ENCODE measurements at places on chromosomes 16 and 17. TPM values are rescaled to one million over a fixed set of nuclear protein-coding genes. Genes with fewer than 3 reads are reported as not detected.

OR1A1 gene
- not detected for total RNA-seq

TMC5 gene
- not detected for total RNA-seq

PLCG2 gene
- total RNA-seq = 0.64 TPM

- DNase-seq = no peak
Measured at GRCh38 chr17:48255759-48256158, 148.2 kb downstream of the SNX11 start.

DNA sequence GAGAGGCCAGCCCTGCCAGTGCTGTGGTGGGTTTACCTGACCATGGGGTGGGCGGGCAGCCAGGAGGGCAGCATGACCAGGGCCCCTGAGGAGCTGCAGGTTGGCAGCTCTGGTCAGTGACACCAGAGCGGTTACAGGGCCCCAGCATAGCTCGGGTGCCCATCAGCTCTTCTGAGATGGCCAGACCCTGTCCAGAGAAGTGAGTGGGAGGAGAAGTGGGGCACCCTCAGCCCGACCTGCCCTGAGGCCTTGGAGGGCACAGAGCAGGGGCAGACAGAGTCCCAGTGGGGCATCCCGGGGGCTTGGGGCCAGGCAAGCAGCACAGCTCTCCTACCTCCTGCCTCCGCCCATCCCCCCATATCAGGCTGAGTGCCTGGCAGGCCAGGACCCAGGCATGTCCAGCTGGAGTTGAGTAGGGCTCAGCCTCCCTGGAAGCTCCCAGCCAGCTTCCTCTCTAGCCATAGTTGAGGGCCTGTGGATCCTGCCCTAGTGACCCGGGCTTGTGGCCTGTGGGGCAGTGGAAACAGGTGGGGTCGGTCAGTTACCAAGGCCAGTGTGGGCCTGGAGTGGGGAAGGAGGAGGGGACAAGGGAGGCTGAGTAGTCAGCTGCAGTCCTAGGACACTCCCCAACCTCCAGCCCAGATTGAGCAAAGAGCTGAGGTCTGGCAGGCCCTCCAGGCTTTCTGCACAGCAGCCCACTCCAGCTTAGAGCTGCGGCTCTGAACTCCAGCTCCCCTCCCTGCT, 83.5 kb downstream of the AMFR start:
- DNase-seq = no peak

- no peak for DNase-seq
Measured at GRCh38 chr17:61385577-61386236, 13.9 kb upstream of the TBX2 start.

TBC1D26 gene
- total RNA-seq = not detected

DNA sequence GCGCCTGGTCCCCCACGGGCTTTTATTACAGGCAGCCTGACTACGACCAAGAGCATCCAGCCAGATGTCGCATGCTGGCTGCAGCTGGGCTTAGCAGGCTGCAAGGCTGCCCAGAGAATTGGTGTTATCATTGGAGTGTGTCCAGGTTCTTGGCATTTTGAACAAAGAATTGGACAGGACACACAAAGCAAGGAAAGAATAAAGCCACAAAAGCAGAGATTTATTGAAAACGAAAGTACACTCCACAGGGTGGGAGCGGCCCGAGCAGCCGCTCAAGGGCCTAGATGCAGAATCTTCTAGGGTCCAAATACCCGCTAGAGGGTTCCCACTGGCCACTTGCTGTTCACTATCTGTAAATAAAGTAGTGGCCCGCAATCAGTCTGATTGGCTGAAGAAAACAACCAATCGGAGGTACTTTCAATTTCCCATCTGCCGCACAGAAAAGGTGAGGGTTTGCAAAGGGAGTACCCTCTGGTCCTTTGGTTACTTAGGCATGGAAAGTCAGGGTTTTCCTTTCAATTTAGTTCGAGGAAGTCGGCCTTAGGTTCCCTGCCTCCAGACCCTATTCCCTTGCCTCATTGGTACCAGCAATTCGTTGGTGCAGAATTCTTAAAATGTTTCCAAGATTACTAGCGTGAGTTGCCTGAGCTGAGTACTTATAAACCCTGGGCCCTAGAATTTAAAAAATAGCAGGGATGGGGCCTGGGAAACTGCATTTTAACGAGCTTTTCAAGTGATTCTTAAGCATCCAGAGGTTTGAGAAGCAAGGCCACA, 38.5 kb upstream of the CNEP1R1 start:
- no peak for DNase-seq

DNA sequence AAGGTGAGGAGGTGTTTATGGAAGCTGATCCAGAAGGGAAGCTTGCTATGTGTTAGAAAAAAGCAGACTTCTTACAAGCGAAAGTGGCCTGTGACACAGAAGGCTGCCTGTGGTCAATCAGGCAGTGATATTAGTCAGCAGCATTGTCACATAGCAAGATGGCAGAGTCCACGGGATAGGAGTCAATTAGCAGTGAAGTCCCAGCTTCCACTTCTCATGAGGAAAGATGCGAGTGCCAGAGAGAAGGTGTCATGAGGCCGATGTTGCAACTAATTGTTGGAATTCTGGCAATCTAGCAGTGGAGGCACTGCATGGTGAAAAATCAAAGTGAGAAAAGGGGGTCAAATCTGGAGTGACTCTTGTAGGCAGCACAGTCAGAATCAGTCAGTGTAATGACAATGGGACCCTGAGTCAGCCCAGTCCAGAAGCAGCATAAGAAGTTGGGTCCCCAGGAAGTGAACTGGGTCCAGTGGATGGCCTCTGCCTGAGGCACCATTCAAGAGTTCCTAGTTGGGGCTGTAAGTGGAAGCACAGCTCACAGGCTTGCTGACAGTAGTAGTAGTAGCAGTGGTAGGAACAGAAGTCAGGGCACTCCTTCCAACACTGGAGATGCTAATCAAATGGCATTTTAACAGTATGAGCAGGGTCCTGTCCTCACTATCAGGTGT, 85.1 kb downstream of the TNFRSF13B start:
- no peak for DNase-seq

TMEM238L gene
- not detected for total RNA-seq

DNA sequence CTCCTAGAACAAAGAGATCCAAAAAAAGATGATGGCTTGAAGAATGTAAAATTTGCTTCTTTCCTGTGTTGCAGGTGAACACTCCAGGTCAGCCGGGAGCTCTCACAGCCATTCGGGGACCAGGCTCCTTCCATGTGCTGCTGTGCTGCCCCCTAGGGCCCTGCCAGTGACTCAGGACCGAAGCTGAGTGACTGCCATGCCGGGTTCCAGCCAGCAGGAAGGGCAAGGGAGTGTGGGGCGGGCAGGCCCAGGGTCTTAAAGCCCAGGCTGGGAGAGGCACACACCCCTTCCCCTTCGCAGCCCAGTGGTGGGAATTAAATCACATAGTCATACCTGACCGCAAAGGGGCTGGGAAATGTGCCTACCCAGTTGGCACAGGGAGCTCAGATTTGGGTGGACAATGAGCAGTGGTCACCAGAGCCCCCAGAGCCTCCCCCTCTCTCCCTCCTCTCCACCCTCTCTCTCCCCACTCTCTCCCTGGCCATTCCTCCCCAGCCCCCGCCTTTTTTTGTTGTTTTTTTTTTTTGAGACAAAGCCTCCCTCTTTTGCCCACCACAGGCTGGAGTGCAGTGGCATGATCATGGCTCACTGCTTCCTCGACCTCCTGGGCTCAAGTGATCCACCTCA, 11.5 kb downstream of the EPOP start:
- DNase-seq = peak; percentile 39

DNA sequence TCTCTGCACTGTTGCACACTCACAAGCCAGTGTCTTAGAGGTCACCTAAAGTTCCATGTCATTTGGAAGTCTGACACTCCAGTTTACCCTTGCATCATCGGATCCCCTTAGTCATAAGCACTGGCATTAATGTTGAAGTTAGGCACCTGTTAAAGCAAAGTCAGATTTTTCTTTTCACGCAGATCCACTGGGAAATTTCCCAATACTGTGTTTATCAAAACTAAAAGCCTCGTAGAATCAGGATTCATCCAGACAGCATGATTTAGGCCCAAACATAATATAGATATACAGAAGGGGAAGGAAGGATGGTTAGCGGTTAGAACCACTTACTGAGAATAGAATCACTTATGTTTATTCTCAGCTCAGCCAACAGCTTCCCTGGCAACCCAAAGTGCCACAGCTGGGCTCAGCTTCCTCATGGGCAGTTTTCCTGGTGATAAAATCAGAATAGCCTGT, 30.1 kb upstream of the HAPSTR1 start:
- DNase-seq = peak; percentile 93

PLXDC1 gene
- total RNA-seq = 0.43 TPM

KRTAP4-1 gene
- total RNA-seq = not detected

DNA sequence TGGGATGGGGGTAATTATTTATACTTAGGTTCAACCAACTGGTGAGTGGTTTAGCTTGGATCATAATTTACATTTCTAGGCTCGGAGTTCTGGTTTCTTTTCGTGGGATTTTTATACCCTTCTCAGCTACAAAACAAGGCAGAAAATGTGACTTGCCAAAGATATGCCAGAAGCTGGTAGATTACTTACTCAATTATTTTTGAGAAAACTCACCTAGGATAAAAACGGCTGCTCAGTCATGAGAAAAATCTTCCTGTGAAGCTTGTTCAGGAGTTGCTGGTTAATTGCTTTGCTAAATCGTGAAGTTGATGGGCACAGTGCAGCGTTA, 1.1 kb downstream of the NDEL1 start:
- DNase-seq = peak; percentile 42

- no peak for DNase-seq
Measured at GRCh38 chr16:62240722-62241121, 204.5 kb upstream of the CDH8 start.

ABCC12 gene
- total RNA-seq = not detected

GRCh38 chr16:31157136-31157535, 7.3 kb upstream of the PRSS36 start:
- DNase-seq = no peak

DNA sequence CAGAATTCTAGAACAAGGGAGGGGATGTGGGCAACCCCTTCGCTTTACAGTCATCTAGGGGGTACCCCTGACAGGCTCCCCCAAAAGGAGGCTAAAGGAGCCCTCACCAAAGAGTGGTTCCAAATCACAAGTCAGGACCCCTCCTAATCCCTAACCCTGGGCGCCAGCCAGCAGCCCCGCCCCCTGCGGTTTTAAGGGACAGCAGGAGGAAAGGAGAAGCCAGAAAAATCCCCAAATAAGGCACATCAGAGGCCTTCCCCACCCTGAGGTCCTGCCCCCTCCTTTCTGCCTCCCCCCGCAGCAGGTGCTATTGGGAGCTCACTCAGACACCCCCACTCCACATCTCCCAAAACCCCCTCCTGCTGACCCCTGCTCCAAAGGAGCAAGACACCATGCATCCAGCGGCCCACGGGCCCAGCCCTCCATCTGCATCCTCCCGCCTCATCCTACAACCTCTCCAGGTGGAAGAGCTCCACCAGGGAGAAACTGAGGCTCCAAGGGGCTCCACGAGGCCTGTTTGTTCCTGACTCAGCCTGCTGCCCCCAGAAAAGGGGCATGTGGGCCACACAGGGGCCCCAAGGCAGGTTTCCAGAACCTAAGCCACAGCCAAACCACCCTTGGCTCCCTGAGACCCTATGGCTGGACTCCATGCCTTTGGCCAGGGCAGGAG, 93.5 kb downstream of the GOSR1 start:
- DNase-seq = no peak

DNA sequence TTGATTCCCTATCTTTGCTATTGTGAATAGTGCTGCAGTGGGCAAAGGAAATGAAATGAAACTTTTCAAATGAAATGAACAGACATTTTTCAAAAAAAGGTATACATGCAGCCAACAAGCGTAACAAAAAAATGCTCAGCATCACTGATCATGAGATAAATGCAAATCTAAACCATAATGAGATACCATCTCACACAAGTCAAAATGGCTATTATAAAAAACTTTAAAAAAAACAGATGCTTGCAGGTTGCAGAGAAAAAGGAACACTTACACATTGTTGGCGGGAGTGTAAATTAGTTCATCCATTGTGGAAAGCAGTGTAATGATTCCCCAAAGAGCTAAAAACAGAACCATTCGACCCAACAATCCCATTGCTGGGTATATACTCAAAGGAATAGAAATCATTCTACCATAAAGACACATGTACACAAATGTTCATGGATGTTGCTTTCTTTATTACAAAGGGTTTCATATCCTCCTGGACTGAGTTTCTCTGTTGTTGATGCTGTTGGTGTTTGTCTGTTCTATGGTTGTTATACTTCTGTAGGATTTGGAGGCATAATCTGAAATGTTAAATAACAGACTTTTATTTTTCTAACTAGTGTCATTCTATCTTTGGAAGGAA, 99.3 kb upstream of the SOX9 start:
- DNase-seq = no peak

DNA sequence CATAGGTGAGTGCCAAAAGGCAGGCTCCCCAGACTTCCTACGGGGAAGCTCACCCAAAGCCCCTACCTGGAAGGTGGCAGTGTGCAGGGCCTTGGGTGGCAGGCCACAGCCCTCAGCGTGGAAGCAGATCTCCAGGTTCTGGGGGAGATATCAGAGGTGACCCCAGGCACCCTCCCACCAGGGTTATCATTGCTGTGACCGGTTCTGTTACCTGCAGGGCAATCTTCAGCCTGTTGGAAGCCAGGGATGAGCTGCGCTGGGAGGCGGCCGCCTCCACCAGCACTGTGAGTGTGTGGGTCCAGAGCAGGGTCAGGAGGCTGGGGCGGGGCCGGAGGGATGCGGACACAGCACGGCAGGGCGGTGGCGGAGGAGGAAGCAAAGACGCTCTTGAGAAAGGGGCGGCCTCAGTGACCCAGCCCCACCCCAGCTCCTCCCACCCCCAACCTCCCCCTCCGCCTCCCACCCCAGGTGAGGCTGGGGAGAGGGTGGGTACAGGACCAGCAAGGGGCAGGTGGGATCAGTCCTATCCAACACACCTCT, 13.1 kb downstream of the UNC13D start:
- no peak for DNase-seq

DNA sequence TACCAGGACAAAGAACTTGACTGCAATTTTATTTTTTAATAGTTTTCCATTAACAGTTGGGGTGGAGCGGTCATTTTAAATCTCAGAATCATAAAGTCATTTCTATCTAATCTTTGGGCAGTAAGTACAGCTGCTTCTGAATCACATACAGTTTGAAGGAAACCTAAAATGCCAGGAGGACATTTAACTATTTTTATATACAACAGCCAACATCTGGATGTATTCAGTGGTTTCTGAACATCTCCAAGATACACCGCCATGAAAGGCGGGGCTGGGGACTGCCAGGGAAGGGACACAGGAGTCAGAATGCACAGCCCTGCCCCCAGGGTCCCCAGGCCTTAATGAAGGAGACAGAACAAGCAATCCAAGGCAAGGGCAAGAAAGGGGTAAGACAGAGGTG, 392.3 kb downstream of the SLC39A11 start:
- no peak for DNase-seq

GRCh38 chr17:78528541-78528940, 48.7 kb downstream of the DNAH17 start:
- DNase-seq = no peak

- DNase-seq = no peak
Measured at GRCh38 chr16:85449885-85450245, 163.3 kb upstream of the GSE1 start.

ABCA6 gene
- 6.4 TPM for total RNA-seq

PCGF2 gene
- total RNA-seq = 4.2 TPM

- DNase-seq = no peak
Measured at GRCh38 chr17:49717371-49717861, 9.7 kb upstream of the SLC35B1 start.

- peak; percentile 35 for DNase-seq
Measured at GRCh38 chr17:16915752-16916556, 56.0 kb downstream of the TNFRSF13B start.

NKD1 gene
- not detected for total RNA-seq

TGFB1I1 gene
- total RNA-seq = 153 TPM

- no peak for DNase-seq
Measured at GRCh38 chr16:28092721-28093384, 29.3 kb upstream of the GSG1L start.

GPS2 gene
- 34.1 TPM for total RNA-seq

ITGB4 gene
- 1.3 TPM for total RNA-seq

GRCh38 chr16:68960910-68961309, 117.6 kb downstream of the TANGO6 start:
- no peak for DNase-seq

MARF1 gene
- 14.7 TPM for total RNA-seq

TBC1D16 gene
- 32.8 TPM for total RNA-seq
